Fibroblast of skin of right biceps (primary cell): ENCODE measurements at places on chromosomes 16 and 17.

- DNase-seq: no peak
Observed at GRCh38 chr16:58094791-58095574, 34.2 kb downstream of the CFAP20 start.

- no peak for DNase-seq
Observed at GRCh38 chr16:17444658-17445057, 26.1 kb downstream of the XYLT1 start.

DNA sequence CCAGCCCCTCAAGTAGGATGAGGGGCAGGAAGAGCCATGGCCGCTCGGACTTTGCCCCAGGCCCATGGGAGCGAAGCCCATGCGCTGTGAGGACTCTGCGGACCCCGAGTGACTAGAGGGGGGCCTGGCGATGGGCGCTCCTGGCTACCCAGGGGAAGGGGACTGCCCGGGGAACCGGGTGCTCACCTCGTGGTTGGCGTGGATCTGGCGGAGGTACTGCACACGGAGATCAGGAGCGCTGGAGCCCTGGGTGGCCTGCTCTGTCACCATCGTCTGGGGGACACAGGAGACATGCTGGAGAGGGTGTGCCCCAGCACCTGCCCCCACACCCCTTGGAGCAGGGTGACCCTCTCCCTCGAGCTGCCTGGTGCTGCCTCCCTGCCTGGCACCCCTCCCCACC is 11.0 kb downstream of the FAAP100 start:
- DNase-seq: no peak

DNA sequence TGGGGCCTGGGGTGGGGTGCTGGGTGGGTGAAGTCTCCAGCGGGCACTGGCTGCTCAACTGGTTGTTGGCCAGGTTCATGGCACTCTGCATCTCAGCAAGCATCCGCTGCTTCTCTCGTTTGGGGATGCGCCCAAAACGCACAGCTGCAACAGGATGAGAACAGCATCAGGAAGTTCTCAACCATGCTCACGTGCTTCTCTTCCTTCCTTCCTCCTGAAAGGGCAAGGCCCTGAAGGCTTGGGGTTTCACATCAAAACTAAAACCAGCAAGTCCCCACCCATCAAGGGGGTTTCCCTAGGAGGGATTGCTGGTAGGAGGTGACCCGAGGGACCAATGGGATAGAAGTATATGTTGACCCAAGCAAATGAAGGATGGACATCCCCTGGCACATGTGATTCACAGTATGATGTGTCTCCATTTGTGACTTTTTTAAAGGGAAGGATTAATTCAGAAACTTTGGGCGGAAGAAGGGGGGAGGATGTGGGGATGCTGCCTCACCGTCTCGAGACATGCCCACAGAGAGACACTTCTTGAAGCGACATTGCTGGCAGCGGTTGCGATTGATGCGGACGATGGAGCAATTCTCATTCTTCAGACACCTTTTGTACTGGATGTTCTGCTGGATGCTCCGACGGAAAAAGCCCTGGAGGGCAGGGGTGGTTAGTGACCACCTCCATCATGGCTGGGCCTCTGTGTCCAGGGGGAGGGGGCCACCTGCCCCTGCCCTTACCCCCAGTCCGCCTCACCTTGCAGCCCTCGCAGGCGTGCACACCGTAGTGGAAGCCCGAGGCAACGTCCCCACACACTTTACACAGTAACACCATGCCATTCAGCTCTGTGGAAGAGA is 4.2 kb downstream of the NR1D1 start:
- no peak for DNase-seq

- no peak for DNase-seq
Observed at GRCh38 chr17:78969865-78970264, 9.9 kb downstream of the LGALS3BP start.

DNA sequence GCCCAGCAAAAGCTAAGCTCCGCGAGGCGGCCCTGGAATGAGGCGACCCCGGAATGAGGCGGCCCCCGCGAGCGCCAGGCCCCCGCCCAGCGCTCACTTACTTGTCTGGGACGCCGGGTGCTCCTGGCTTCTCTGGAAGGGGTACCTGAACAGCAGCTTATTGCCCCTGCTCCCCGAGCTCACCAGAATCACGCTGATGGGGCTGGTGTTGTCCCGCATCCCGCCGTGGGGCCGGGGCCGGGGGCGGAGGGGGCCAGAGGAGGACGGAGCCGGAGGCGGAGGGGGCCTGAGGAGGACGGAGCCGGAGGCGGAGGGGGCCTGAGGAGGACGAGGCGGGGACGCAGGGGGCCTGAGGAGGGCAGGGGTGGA is 440 bp downstream of the NPRL3 start:
- peak; percentile 15 for DNase-seq

GRCh38 chr17:35499548-35499947 is 37.9 kb downstream of the SLFN12L start:
- no peak for DNase-seq

DNA sequence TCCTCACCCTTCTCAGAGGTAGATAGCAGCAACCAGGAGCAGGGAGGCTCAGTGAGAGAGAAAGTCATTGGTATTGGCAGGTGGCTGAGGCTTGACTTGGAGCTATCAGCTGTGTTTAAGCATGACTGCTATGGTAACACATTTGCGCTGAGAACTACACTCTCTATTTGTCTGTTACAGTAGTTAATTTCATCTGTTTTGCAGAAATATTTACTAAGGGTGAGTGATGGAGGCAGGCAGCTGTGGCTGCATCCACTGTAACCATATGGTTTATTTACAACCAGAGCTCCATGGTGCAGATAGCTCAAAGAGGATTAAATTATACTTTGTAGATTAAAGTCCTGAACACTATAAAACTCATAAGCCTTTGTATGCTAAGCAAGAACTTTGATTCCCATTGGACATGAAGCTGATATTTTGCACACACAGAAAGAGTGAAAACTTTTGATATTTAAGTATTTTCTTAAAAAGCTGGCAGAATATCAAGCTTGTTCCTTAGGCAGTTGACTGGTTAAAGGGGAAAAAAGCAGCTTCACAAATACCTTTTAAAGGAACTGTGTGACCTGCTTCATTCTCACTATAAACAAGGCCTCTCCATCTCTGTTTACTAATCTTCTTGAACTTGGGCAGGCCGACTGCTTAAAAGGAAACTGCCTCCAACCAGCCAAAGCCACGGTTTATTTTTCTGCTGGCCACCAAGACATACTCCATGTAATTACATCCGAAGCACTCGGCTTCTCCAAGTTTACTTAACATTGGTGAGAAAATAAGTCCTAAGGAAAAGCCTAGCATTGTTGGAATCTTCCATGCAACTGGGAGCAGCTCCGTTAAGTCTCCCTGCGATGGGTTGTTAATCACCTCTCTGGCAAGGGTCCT is 299.8 kb upstream of the ZFHX3 start:
- no peak for DNase-seq

GRCh38 chr16:88809068-88809675 is 2.6 kb downstream of the APRT start:
- DNase-seq: no peak

- DNase-seq: peak; percentile 83
Observed at GRCh38 chr16:25126820-25127232, 15.3 kb downstream of the LCMT1 start.

GRCh38 chr17:1769822-1770477 is 8.1 kb downstream of the SERPINF1 start:
- no peak for DNase-seq

DNA sequence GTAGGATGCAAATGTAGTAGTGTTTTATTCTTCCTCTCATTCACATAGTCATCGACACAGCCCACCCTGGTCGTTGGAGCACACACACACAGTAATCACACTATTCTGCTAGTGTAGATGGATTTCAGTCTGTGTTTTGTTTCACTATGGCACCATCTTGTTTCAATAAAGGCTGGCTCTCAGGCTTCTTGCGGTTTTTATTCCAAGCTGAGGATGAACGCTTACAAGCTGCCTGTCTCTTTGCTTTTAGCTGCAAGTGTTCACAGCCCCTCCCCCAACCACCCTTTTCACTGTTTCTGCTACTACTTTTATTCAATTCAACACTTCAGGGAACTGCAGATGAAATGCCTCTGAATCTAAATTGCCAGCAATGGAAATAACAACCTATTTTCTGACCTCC is 140.9 kb upstream of the PMFBP1 start:
- DNase-seq: peak; percentile 80

DNA sequence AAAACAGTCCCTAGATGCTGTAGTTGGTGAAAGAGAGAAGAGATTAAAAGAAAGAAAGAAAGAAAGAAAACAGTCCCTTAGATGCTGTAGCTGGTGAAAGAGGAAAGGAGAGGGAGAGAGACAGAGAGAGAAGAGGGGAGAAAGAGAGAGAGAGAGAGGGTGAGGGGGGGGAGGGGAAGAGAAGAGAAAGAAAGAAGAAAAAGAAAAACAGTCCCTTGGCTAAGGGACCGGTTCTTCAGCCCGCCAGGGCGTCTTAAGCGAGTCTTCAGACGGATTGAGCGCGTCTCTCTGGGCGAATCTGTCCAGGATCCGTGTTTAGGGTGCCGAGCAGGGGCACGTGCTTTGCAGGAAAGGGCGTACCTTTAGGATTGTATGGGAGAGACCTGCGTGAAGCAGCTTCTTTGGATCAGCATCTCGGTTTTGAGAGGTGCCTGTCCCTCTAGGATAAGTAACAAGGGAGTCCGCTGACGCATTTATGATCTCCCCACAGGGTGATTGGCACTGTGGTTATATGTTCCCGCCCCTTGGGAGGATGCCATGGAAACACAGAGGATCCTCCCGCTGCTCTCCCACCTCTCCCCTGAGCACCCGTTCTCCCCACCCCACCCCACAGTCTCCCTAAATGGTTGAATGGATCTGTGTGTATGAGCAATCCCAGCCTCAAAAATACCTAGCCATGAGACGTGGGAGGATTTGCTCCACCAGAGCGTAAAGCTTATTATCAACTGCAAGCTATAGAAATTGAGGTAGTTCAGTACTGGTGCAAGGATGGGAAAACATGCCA is 16.7 kb downstream of the GNGT2 start:
- DNase-seq: peak; percentile 75

DNA sequence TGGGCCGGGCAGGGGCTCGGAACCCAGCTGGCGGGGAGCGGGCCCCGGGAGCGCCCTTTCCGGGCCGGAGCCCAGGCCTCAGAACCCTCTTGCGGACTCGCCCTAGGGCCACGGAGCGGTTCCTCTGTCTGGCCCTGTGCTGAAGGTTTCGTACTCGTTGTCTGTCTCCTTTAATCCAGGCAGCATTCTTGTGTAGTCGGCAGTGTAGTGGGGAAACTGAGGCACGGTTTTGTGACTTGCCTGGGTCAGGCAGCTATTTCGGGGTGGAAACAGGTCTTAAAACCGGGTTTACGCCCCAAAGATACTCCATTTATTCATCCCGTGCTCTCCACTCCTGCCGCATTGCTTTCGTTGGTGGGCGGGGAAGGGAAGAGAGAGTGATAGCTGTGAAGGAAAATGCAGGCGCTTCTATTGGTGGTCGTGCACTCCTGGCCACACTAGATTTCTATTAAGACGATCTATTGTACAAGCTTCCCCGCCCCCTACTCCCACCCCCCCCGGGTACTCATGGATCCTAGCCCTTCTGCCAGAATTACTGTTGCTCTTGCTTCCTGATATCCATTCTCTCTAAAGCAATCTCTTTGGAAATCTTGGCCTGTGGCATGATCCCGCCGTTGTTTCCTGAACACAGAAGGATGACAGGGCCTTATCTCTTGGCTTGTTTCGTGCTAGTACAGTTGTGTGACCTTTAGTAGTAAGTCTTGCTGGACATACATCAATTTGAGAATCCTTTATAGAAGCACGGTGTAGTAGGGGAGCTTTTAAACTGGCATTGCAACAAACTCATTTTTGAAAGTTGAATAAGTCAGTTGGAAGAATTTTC is 751 bp downstream of the DCAF7 start:
- peak; percentile 50 for DNase-seq

DNA sequence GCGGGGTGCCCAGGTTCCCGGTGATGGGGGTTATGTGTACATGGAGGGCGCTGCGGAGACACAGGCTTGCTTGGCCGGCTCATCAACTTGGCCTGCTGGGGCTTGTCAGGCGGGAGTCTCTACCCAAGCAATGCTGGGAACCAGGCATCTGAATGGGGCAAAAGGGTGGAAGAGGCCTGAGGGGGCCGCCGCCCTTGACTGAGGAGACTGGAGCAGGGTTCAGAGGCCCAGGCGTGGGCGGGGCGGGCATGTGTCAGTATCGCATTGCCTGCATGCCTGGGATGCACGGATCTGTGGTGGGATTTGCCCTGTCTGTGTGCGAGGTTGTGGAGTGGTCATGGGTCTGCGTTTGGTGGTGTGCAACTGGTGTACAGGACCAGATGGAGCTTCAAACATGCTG is 21.1 kb downstream of the ARHGAP23 start:
- peak; percentile 50 for DNase-seq

DNA sequence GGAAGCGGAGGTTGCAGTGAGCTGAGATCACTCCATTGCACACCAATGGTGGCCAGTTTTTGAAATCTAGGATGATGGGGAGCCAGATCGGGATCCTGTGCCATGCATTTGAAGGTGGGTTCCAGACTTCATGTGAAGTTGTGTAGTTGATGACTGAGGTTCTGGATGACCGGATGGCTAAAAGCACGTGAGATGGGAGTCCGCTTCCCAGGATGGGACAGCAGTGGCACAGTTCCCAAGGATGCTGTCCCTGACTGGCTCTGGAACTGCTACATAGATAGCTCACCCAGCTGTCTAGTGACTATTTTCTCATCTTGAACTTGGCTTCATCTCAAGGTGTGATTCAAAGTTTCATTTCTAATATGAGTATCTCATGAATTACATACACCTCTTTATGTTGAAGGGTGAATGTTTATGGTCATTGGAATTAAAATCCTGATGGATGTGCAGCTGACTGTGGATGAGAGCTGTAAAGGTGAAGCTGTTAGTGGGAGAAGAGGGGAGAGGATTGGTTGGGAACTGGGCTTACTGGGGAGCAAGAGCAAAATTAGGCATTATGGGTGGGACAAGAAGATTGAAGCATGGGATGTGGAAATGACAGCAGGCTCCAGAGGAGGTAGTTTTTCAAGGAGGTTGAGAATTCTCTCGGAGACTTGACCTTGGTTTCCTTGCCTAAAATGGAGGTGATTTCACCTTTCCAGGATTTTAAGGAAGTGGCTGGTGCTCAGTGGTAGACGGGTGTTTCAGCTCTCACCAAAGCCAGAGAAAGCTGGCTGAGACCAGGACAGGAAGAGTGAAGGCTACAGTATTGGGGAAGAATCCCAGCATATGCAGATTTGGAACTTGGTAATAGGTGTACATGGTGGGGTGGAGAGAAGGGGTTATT is 8.2 kb downstream of the TUFM start:
- DNase-seq: no peak

DNA sequence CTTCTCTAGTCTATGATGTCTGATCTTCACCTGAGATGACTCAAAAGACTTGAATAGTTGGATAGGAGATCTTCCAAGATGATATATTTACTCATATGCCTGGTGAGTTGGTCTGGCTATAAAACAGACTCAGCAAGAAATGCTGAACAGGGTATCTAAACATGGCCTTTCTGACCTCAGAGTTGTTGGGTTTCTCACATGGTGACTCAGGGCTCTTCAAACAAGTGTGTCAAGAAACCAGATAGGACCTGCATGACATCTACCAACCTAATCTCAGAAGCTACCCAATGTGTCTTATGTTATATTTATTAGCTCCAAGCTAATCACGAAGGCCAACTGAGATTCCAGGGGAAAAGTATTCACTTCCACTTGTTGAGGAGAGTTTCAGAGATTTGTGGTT is 1477.3 kb downstream of the CDH8 start:
- DNase-seq: no peak
